Substantia nigra (tissue), 51 donors: ENCODE measurements at places on chromosomes 12 and 14.

GRCh38 chr12:106684497-106684896, 90.0 kb upstream of the RIC8B start:
- no peak for DNase-seq

DNA sequence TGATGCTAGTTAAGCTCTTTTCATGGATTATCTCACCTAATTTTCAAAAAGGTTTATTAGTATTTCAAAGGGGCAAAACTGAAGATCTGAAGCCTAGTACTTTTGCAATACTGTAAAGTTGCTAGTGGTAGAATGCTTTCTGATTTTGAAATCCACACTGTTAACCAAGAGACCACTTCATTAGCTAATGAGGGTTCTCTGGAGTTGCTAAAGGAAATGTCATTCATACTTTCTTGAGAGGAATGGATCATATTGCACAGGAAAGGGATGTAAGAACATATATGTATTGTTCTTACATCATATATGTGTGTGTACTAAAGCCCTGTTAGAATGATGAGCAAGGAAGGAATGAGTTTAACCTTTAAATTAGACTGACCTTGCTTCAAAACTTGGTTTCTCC, 39.0 kb upstream of the LDHB start:
- DNase-seq: no peak

GRCh38 chr12:22526836-22527235, 17.5 kb downstream of the C2CD5 start:
- no peak for DNase-seq

GRCh38 chr14:85519661-85520305, 10.2 kb upstream of the FLRT2 start:
- DNase-seq: no peak

DNA sequence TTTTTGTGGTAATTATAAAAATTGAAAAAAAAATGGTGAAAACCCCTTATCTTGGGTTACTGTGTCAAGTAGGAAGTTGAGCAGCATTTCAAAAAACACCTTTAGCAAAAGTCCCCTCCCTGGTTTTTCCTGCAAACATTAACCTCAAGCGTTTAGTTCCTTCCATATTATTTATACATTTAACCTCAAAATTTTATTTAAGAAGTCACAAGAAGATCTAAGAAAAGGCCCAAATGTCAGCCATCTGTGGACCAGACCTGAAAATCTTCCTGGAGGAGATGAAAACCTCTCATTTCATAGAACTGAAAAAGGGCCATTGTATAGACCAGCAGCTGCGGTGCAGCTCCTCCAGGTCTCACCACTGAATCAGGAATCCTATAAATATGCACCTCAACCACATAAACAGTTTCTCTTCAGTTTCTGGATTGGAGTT, 40.4 kb upstream of the BTG1 start:
- no peak for DNase-seq

- DNase-seq: no peak
Observed at GRCh38 chr12:61857968-61858367, 402.2 kb upstream of the USP15 start.

DNA sequence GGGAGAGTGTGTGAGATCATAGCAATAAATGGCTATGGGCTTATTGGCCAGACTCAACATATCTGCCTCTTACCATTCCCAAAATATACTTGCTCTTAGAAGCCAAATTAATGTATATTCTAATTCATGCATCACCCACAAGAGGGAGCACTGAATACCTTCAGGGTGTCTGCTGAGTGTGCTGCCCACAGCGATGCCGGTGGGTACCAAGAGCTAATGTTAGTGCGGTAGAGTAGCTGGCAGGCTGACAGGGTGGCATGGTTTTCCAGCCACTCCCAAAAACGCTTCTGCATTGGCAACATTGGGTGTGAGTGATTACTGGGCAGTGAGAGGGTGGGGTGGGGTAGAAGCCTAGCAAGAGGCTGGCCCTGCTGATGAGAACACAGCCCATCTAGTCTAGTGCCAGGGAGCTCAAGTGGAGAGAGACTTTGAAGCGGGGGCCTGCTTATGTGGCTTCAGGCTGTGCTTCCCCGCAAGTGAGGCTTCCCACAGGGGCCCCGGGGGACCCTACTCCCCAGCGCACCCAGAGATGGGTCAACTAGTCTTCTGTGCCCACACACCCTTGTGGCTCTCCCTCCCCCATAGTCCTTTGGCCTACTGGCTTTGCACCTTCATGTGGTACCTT, 9.2 kb upstream of the PLEKHD1 start:
- DNase-seq: no peak

DNA sequence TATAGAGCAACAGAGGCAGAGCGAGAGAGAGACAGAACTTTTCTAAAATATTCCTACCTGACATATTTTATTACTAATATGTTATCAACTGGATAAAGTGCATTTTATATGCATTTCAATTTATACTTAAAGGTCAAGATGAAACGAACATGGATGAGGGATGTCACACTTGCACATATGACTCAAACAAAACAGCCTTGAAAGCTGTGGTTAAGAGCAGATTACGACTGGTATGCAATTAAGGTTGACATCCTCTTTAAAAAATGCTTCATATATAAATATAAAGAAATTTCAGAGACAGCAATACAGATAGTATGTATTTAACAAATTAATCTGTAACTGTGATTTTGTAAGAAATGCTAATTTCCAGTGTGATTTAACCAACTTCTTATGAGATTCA, 52.5 kb downstream of the LMO3 start:
- no peak for DNase-seq

GRCh38 chr14:44030831-44031383, 476.2 kb downstream of the FSCB start:
- no peak for DNase-seq

DNA sequence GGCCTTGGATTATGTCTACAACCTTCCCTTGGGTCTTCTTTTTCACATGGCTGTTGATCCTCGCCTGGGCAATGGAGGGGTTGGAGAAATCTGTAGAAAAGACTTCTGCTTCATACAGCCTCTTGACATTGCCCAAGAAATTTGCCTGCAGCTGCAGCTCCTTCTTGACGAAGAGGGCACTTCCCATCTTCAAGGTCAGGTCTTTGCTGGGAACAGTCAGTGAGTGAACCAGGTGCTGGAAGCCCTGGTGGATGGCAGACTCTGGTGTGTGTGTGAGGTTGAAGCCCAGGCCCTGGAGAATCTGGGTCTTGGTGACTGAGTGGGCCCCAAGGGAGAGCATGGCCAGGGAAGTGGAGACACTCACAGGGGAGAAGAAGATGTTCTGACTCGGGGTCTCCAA, 6.7 kb downstream of the SERPINA9 start:
- DNase-seq: no peak

DNA sequence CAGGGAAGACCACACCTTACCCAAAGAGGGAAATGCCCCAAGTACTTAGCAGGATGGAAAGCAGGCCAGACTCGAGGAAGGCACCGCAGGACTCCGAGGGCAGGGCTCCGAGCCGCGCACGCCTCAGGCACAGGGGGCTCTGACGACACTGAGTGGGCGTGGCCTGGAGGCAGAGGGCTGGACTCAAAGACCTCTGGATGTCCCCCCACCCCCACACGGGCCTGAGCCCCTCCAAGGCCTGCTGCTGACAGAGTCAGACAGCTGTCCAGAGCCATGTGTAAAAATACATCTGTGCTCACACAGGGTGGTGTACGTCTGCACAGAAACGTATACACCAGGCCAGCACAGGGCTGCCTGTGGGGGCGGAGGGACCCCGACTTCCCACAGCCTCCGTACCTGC, 1.4 kb downstream of the AKT1 start:
- DNase-seq: no peak

DNA sequence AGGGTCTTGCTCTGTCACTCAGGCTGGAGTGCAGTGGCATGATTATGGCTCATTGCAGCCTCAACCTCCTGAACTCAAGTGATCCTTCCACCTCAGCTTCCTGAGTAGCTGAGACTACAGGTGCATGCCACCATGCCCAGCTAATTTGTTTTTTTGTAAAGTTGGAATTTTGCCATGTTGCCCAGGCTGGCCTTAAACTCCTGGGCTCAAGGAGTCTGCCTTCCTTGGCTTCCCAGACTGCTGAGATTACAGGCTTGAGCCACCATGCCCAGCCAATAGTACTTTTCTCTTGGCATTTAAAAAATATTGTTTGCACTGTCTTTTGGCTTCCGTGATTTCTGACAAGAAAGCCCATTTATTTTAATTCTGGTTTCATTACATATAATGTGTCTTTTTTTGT, 61.3 kb downstream of the DIP2B start:
- DNase-seq: no peak

- DNase-seq: no peak
Observed at GRCh38 chr14:24817212-24818057, 183.4 kb upstream of the GZMB start.

DNA sequence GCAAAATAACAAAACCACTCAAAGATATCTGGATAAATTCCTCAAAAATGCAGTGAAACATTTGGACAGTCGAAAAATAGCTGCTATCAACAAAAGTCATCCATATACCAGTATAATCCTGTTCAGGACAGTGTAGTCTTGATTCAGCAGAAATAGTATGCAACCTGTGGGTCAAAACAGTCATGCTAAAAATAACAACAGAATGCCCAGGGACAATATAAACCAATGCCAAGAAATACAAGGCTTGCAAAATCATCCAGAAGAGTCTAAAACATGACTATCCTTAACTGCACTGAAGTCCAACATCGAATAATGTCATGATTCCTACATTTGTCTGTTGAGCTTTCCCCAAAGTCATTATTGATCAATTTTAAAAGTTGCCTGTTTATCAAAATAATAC, 425.9 kb downstream of the FSCB start:
- no peak for DNase-seq

DNA sequence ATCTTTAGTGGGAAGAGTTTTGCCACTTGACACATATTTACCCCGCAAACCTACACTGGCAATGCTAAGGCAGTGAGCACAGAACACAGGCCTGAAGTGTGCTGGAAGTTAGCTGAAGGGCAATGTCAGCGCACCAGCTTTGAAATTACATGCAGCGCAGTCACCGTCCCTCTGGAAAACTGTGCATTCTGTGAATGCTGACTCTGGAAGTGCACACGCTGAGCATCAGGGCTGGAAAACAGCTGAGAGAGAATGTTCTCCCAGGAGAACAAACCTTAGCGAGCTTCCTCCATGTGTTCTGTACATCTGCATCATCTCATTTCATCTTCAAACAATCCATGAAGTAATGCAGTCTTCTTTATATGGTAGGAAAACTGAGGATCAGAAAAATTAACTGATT, 448.2 kb downstream of the NRXN3 start:
- no peak for DNase-seq

GRCh38 chr12:75995691-75996090, 35.9 kb downstream of the PHLDA1 start:
- DNase-seq: no peak

GRCh38 chr14:54627219-54627539, 60.3 kb downstream of the SAMD4A start:
- DNase-seq: no peak

- no peak for DNase-seq
Observed at GRCh38 chr14:53855127-53855526, 101.5 kb downstream of the BMP4 start.

DNA sequence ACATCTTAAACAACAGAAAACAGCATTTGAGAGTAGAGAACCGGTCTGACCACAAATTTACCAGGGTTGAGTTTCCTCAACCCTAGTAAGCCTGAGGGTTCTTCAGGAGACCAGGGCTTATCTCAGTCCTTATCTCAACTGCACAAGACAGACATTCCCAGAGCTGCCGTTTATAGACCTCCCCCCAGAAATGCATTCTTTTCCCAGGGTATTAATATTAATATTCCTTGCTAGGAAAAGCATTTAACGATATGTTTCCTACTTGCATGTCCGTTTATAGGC, 12.3 kb downstream of the TMEM117 start:
- no peak for DNase-seq

DNA sequence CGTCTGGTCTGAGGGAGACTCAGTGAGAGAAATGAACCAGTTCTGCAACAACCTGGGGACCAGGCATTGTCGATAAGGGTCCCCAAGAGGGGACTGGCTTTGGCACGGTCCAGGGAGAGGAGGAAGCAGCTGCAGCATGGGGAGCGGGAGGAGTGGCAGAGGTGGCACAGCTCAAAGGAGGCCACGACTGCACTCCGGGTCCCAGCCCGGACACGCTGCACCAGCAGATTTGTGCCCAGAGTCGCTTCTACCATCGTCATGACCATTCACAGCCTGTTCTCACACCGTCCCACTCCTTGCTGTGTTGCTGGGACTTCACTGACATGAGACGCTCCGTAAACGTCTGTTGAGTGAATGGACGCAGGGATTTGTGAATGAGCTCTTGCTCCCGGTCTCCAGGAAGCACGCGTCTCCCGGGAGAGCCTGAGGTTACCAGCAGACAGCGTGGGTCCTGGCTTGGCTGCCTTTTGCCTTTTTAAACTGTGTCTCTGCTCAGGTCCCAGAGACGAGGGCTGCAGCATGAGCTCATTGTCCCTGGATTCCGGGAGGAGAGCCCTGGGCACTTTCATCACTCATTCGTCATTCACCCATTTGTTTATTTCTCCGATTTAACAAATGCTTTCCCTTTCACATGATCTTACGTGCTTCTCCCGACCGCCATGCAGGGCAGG, 137.0 kb downstream of the PIWIL1 start:
- DNase-seq: no peak

DNA sequence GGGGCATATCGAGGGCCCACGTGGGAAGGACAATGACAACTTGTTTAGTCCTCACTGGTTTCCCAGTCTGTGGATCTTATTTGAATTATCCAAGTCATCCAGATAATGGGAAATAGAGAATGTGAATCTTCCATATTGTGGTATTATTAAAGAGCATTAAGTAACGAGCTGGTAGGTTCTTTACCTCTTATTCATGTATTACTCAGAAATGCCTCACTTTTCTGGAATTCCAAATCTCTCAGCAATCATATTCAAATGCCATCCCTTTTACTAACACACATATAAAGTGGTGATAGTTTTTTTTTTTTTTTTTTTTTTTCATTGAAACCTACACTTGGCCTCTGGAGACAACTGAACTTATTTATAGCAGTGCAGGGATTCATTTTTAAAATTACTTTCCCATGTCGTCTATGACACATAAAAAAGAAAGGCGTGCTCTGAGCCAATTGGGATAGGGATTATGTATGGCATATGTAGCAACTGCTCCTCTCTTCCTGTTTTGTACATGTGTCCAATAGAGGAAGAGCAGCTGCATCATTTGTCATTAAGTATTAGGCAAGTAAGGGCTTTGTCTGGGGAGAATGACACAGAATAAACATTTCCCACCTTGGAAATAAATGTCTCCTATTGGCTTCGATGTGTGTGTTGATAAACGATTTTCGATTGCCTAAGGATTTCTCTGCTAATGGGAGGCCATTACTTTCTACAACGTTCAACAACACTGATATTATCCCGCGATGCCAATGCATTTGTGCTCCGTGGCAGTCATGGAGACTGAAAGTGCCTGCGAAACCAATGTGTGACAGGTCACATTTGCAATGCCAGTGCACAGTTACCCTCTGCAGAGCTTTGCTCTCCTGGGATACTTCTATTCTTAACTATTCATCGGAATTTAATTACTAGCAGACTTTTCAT, 78.6 kb upstream of the IFNG-AS1 start:
- no peak for DNase-seq
